ENCODE measurements at places on chromosomes 16 and 17.

GRCh38 chr17:57221366-57222350 is 34.7 kb upstream of the MSI2 start:
- no peak for DNase-seq

DNA sequence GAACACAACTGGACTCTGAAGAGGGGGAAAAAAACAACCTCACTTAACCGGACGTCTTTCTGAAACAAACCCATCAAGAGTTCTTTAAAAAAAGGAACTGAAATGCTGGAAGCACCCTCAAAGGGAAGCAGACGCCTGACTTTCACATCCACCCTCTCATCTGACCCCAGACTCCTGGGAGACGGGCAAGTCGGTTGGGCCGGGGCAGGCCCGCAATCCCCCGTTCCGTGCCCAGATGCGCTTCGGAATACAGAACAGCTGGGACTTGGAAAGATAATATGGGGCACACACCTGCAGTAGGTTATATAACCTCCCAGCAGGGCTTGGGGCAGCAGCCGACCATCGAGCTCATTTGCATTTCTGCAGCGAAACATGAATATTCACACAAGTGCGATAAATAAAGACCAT is 3.7 kb downstream of the ARHGAP27 start:
- no peak for DNase-seq

DNA sequence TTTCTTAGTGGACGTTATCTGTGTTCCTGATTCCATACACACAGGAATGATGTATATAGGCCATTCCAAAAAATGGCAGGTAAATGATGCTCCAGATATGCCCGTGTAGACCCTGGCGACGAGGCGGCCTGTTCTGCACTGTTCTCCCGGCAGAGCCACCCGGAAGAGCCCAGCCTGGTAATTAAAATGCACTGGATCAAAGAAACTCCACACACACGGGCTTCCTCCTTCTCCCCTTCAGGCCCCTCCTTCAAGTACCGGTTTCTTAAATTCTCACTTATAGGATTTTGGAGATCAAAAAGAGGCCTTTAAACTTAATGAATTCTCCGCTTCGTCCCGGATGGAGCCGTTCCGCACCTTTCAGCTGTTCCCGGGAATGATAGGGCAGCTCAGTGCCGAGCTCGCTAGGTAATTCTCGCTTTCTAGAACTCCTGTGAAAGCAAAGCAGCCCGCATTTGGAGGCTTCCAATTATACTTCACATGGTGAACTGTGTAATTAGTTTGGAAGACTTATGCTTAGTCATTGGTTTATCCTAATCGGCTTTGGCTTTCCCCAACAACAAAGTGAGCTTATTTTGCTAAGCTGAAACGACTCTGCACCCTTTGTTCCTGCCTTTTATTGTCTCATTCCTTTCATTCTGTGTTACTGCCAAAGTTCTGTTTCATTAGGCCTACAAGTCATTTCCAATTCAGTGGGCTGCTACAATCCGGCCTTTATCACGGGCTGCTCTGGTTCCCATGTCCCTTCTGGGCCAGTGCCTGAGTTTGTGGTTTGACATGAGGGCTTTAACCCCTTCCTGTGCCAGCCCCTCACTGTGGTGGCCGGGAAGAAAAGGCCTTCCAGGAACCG is 150.0 kb downstream of the MSI2 start:
- DNase-seq, result peak; percentile 22

- DNase-seq, result no peak
Observed at GRCh38 chr17:218432-219110, 37.1 kb upstream of the DOC2B start.

DNA sequence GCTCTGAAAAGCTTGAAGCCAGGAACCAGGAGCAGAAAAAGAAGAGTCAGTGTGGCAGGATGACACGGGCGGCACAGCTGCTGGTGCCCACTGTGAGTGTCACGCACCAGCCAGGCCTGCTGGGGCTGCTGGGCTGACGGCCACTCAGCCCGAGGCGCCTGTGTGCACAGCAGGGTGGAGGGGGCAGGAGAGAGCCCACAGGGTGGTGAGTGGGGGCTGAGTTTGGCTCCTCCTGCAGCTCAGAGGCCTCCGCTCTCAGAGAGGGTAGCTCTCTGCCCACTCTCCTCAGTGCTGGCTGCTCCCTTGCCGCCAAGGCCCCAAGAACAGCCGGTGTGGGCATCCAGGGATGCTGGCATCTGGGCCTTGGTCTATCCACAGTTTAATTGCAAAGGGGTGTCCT is 59.6 kb downstream of the GSG1L start:
- DNase-seq, result no peak

- no peak for DNase-seq
Observed at GRCh38 chr17:7652388-7653356, 1.9 kb downstream of the ATP1B2 start.

All from C1 segment of cervical spinal cord (tissue), 14 donors.